ENCODE measurements at places on chromosomes 16 and 17.

GRCh38 chr17:6912110-6913051 lies 80.9 kb upstream of the TEKT1 start:
- no peak for DNase-seq

- no peak for DNase-seq
Observed at GRCh38 chr17:74326506-74326905, 480 bp downstream of the KIF19 start.

DNA sequence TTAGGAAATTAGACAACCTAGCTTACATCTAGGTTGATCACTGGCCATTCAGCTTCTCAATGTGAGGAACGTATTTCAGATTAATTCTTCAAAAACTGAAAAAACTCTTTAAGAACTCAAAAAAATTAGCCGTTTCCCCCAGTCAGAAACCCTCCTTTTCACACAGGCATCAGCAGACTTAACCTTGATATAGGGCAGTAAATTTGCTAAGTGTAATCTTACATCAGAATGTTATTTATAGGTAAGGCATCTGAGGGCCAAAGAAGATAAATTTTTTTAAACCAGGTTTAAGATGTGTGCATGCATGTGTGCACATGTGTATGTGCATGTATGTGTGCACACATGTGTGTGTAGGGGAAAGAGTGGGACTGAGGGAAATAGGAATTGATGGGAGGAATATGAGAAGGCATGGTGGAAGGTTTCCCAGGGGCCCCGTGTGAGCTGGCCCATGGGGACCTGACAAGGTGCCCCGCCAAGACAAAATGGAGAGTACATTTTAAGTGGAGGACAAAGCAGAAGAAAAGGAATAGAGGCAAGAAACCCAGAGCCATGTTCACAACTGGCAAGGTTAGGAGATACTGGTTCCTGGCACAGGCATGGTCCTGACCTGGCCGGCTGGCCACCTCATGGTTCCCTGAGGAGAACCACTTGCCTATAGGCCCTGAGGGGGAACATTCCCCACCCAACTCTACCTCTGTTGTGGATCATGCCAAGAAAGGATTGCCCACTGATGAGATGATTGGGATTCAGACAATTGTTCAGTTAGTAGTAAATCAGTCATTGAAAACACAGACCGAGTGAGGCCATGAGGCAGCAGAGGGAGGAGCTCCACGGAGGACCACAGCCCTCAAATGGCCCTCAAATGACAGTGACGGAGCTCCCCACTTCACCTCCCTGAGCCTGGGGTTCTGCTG lies 33.0 kb downstream of the TEX2 start:
- no peak for DNase-seq

DNA sequence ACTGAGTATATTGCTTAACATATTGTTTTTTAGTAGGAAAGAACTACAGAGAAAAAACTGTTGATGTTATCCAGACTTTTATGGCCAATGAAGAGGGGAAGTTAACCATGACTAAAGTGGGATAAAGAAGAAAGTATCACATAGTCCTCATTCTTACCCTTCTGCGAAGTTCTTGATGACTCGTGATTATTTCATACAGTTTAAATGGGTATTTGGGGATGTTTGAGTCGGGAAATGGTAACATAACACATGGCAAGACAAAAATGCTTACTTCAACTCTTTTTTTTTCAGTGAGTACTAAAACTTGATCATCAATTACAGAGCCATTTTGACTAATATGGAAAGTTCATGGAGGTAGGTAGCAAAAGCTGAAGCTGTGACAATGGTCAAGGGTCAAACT lies 4.9 kb downstream of the POLG2 start:
- DNase-seq, result no peak

- no peak for DNase-seq
Observed at GRCh38 chr16:66023481-66023880, 343.0 kb upstream of the CDH5 start.

DNA sequence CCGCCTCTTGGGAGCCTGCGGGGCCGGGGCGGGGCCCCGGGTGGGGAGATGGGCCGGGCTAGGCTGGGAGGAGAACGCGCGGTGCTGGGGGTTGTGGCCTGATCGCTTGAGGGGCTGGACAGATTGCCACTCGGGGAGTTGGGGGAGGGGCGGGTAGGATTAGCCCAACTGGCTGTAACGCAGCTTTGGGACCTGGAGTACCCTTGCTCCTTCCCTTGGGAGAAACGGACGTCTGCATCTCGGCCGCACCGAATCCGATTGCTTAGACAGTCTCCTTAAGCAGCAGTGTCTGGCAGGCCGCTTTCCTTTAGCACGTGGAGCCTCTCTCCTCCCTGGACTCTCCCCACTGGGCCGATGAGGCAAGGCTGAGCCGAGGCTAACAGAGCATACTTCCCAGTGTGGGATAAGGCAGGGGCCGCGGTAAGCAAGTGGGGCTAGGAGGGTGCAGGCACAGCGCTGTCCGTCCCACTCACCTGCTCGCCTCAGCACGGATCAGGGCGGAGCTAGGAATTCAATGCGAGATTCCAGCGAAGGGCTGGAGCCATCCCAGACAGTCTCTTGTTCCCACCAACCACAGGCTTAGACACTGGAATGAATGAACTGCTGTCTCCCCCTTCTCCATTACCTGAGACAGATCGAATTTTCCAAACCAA lies 540 bp upstream of the ACLY start:
- no peak for DNase-seq

- no peak for DNase-seq
Observed at GRCh38 chr17:4788159-4788806, 481 bp upstream of the GLTPD2 start.

DNA sequence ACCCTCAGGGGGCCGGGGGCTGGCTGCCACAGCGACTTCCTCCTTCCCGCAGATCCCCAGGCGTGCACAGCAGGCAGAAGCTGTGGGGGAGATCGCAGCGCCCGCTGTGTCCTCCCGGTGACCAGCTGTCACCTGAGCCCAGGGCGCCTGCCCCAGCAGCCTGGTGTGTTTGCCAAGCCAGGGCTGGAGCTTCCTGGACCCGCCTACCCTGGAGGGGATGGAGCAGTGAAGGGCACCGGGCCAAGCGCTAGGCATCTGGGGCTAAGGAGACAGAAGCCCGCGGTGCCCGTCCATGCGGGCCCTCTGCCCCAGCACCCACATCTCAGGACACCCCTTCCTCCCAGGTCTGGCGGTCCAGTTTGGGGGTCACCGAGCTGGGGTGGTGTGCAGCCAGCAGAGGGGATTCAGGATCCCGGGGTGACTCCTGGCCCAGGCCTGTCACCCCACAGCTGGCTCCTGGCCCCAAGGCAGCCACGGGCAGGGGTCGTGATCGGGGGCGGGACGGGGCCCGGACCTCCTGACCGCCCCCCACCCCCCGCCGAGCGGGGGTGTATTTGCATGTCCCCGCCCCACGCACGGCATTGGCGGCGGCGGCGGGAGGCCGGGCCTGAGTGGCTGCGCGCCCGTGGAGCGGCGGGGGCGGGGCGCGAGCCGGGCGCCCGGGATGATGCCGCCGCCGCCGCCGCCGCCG lies at the start of gene RAB26:
Gene RAB26 (plus strand): TSS at position 645 of the 691 bp plus-strand sequence. CDS start 159 bp downstream, outside the sequence.
- DNase-seq, result peak; percentile 49

GRCh38 chr17:1260086-1260769 lies 10.0 kb upstream of the BHLHA9 start:
- no peak for DNase-seq

DNA sequence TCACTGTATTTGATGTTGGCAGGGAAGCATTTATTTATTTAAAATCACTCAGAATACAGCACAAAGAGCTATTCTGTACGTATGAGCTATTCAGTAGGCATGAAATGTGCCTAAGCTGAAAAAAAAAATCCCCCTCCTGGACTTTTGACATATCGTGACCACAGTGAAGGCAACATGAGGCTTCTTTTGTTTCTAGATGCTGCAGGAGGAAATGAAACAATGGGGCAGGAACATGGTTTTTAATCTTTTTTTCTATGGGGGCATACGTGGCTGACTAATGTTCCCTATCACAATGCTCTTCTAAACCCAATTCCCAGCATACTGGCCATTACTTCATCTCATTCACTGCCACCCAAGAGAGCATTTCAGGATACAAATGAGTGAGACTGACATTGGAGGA lies 191.0 kb upstream of the PMFBP1 start:
- DNase-seq, result no peak

GRCh38 chr16:82358606-82359221 lies 188.7 kb upstream of the MPHOSPH6 start:
- no peak for DNase-seq

DNA sequence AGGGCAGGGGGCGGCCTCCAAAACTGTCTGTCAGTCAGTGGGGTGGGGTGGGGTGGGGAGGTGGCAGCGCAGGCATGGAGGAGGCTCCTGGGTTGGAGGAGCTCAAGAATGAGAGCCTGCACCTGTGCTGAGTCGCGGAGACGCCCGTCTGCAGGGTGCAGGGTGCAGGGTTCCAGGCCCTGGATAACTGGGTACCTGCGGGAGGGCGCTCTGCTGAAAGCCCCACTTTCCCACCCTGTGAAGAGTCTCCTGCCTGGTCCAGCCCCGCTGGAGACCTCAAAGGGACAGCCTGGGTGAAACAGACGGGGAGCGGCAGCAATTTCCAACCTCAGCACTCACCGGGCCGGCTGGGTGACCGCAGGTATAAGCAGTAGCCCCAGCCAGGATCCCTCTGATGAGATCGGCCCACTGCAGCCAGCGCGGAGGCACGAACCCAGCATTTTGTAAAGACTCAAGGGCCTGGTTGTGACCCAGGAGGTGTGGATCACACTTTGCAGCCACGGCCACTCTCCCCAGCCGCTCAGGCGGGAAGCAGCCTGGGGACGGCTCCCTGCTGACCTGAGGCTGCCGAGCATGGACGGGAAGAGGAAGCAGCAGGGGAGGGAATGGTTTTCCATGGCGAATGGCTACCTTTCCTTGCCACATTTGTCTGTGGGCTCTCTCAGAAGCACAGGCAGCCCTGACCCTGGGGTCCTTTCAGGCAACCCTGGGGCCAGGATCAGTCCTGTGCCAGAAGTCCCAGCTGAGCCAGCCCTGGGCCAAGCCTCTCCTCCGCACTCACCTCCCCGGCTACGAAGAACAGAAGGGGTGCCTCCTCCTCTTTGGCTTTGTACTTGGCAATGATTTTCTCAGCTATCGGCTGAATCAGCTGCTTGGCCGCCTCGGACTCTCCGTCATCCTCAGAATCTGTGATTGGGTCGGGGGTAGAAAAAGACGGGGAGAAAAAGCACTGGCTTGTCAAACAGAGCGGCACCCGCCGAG lies 21.0 kb downstream of the MRM3 start:
- DNase-seq, result no peak

DNA sequence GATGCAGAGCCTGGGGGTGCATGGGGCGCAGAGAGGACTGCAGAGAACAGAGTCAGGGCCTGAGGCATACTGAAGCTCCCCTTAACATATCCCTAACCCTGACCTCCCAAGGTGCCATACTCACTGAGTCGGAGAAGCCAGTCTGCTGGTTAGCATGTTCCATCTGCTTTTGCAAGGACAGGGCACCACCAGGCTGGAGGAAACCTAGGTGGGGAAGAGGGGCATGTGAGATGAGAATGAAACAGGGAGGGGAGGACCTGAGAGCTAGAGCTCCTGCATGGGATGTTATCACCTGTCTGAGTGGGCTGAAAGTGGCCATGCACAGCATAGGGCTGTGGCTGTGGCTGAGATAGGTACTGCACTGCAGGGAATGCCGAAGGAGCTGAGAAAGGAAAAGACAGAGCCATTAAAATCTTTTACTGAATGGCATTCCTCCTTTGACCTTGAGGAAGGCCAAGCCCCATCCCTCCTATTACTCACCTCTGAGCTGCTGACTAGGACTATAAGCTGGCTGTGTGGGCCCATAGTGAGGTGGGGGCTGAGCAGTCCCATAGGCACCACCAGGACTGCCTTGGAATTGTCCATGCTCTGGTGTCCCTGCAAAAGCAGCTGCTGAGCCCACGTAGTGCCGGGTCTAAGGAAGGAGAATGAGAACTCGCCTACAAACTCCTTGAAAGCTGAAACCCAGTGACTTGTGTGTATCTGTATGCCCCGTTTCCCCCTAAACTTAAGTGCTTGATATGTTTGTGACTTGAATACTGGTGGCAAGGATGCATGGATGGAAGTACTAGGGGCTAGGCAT lies 1.9 kb downstream of the GPS2 start:
- DNase-seq, result no peak

GRCh38 chr16:10280262-10281170 lies 98.3 kb upstream of the GRIN2A start:
- no peak for DNase-seq

DNA sequence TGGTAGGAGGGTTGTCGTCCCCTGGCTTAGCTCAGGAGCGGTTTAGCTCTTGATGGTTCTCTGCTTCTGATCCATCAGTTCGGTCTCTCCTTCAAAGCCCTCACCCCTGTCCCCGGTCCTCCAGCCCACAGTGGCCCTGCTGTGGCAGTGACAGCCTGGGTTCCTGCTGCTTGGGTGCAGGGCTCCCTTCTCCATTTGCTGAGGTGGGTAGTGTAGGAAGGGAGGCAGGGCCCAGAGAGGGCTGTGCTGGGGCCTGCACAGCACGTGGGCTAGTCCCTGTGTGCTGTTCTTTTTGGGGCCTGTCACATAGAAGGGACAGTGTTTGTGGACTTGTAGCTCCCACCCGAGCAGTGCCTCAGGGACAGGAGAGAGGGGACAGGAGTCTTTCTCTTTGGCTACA lies 18.3 kb downstream of the TMEM94 start:
- DNase-seq, result no peak

DNA sequence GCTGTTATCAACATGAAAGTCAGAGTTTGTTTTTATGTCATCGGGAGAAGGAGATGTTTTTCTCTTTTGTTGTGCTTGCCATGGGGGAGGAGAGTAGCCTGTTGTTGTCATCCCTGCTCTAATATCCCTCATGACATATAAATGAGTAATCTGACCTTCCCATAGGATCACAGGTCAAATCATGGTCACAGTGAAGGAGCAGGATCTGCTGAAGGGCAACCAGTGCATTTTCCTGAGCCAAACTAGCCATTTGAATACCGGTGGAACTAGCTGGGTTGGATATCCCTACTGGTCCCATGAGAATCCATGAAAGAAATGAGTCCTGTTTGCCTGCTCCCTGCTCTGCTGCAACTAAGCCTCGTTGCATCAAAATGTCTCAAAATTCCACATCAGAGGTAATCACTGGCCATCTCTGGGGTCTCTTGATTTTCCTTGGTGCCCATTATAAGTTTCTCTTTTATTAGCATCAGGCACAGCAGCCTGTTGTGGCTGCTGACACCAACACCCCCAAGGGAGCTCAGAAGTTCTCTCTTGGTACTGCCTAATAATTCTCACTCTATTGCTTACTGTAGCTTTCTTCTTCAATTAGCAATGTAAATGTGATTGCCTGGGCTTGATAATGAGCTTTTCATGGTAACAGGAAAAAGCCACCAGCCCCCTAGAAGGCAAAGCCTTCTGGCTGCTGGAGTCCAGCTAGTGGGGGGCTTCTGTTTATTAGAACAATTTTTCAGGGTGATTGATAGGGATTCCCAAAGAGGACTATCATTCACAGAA lies 211.4 kb upstream of the ERCC4 start:
- DNase-seq, result no peak

DNA sequence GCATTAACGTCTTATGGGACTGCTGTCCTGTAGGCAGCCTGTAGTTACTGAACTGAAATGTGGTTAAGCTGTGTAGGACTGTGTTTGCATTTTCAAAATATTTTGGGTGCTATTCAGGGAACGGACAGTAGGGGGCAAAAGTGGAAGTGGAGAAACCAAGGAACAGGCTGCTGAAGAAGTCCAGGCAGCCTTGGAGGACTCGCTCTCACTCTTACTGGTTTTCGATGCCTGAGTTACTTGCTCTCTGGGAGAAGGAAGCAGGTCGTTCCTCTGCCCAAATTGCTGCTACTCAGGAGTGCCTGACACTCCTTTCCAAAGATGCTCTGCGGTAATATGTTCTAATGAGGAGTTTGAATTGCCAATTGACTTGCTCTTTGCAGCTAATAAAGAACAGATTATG lies 64.5 kb upstream of the RBFOX1 start:
- DNase-seq, result no peak

- no peak for DNase-seq
Observed at GRCh38 chr16:23339787-23340186, 37.7 kb downstream of the SCNN1B start.
